ENCODE measurements at places on chromosomes 11 and 22. TPM values are rescaled to one million over a fixed set of nuclear protein-coding genes. Genes with fewer than 3 reads are reported as not detected.

Gene GDPD4
- total RNA-seq: not detected

- no peak overlapping the region for H3K4me3 ChIP-seq
- no peak for DNase-seq
- H3K27me3 ChIP-seq: no peaks in the 10 kb centered on the region
- H3K36me3 ChIP-seq: no peaks in the 10 kb centered on the region
- no peaks in the 10 kb centered on the region for H3K4me1 ChIP-seq
These were observed 1115.0 kb downstream of the BRD1 start for GRCh38 chr22:48712558-48713271.

Gene ANGPTL5
- not detected for total RNA-seq

DNA sequence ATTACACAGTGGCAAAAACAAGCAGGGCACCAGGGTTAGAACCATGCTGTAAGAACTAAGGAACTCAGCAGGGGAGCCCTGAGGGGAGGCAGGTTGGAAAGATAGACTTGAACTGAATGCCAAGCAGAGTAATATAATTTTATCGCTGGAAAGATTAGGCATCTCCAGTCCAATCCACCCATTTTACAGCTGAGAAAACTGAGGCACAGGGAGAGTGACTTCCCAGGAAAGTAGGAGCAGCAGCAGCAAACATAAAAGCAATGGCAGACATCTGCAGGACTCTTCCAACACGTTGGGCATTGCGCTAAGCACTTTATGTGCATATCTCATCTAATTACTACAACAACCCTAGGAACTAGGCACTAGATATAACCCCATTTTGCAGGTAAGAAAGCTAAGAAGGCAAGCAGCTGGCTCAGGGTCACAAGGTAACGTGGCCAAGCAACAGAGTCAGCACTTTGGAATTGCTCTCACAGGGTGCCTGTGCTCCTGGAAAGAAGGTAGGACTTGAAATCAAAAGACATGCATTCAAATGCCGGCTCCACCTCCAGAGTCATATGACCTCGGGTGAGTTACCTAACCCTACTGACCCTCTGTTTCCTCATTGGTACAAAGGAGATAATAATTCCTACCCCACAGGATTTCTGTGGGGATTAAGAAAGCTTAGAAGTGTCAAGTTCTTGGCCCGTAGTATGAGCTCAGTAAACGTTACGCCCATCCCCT is 215.3 kb downstream of the BARX2 start:
- H3K27ac ChIP-seq: no peak overlapping the region
- no peak for DNase-seq
- no peak overlapping the region for H3K4me3 ChIP-seq
- no peaks in the 10 kb centered on the region for H3K27me3 ChIP-seq
- no peaks in the 10 kb centered on the region for H3K36me3 ChIP-seq

DNA sequence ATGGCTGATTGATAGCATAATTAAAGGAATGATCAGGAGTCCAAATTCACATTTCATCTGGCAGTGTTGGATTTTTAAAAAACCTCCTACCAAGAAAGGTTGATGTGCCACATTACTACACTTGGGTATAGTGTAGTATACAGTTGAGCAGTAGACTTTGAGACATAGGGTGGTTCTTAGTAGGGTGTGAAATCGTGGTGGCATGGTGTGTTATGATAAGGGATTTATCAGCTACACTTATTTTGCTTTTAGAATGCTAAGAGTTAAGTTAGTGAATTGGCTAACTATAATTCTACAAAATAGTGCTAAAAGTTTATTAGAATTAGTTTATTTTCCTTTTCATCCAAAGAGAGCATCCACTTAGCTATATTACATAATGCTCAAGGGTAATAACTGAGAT is 13.1 kb downstream of the TBCEL start:
- no peaks in the 10 kb centered on the region for H3K36me3 ChIP-seq
- no peak for DNase-seq
- no peaks in the 10 kb centered on the region for H3K4me1 ChIP-seq
- no peak overlapping the region for H3K27ac ChIP-seq
- H3K27me3 ChIP-seq: no peaks in the 10 kb centered on the region
- H3K4me3 ChIP-seq: no peak overlapping the region

Gene GAB4
- total RNA-seq: not detected

GRCh38 chr11:107998761-107999160 is 9.9 kb upstream of the CUL5 start:
- H3K36me3 ChIP-seq: no peaks in the 10 kb centered on the region
- no peaks in the 10 kb centered on the region for H3K27me3 ChIP-seq
- H3K4me3 ChIP-seq: no peak overlapping the region
- H3K4me1 ChIP-seq: no peaks in the 10 kb centered on the region

Gene C11orf86
- total RNA-seq: not detected

GRCh38 chr11:133842730-133843129 is 2.6 kb downstream of the SPATA19 start:
- no peak overlapping the region for H3K4me3 ChIP-seq
- no peak for DNase-seq
- no peaks in the 10 kb centered on the region for H3K27me3 ChIP-seq
- H3K36me3 ChIP-seq: no peaks in the 10 kb centered on the region

DNA sequence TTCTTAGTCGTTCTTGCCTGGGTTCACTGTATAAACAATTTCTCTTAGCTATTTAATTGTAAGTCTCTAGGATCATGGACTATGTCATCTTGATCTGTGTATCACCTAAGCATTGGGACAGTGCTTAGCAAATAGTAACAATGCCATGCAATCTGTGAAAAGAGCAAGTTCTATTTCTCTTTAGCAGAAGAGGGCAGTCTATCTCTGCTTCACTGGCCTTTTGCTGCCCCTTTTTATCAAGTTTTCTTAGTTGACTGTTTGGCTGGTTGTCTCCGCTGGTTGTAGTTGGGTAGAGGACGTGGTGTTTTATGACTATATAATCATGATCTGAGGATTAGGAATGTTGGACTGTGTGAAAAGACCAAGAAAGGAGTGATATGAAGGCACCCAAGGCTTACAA is 315.0 kb downstream of the JRKL start:
- no peak for DNase-seq
- H3K36me3 ChIP-seq: no peaks in the 10 kb centered on the region
- no peaks in the 10 kb centered on the region for H3K27me3 ChIP-seq
- no peak overlapping the region for H3K27ac ChIP-seq
- H3K4me1 ChIP-seq: no peaks in the 10 kb centered on the region

Gene TMEM151A
- total RNA-seq: not detected

Gene LAYN
- 0.67 TPM for total RNA-seq

Gene PTPN5
- total RNA-seq: not detected

DNA sequence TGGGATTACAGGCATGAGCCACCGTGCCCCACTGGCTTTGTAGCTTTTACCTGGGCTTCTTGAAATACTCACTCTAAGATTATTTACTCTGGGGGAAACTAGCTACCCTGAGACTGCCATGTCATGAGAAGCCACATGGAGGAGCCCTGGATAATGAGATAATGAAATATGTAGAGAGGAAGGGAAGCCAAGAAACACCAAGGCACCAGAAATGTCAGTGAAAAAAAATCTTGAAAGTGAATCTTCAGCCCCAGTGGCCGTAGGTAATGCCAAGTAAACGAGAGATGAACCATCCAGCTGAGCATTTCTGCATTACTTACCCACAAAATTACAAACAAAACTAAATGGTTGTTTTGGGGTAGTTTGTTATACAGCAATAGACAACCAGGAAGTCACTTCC is 125.6 kb downstream of the APIP start:
- DNase-seq: no peak
- no peak overlapping the region for H3K4me3 ChIP-seq
- H3K4me1 ChIP-seq: no peaks in the 10 kb centered on the region
- no peaks in the 10 kb centered on the region for H3K36me3 ChIP-seq
- no peak overlapping the region for H3K27ac ChIP-seq

Gene MFNG
- total RNA-seq: 1.1 TPM

DNA sequence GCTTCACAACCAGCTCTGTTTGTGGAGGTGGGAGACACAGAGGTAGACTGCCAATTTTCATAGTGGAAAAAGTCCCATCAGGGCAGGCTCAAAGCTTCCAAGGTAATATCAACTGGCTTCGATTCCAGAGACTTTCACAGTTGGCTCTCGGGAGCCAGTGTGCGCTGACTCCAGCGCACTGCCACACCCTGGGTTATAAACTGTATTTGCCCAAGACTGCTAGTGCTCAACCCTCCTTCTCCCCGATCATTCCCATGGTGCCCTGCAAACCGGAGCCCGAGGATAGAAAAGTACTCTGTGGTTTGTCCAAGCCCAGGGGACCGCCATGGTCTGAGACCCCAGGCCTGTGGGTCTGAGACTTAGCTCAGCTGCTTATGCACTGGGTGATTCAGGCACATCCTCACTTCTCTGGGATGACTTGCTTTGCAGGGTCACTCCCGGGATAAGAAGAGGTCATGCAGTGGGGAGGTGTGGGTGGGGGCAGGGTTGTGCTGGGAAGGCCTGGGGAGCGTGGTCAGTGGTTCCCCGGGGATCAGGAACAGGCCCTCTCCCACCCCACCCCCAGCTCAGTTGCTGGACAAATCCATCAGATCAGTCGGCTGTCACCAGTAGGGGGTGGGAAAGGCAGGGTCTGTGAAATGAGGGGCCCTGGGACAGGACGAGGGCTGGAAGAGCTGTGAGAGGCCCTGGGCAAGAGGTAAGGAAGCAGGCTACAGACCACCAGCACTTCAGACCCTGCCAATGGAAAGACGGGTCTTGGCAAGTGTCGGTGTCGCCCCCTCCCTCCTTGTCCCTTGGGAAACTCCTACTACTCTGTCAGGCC is 26.7 kb upstream of the PICK1 start:
- no peak overlapping the region for H3K4me3 ChIP-seq
- no peaks in the 10 kb centered on the region for H3K4me1 ChIP-seq
- no peak for DNase-seq
- H3K36me3 ChIP-seq: no peaks in the 10 kb centered on the region
- peaks cover 16% of the 10 kb centered on the region for H3K27me3 ChIP-seq
- no peak overlapping the region for H3K27ac ChIP-seq

Measured in SJCRH30 (cell line).